Stimulated activated CD8-positive, alpha-beta memory T cell treated with anti-CD3 and anti-CD28 coated beads, Interleukin-15, amount 100 ng/mL, for 4 hours (primary cell): ENCODE measurements at places on chromosomes 13 and 19.

- DNase-seq: no peak
Measured at GRCh38 chr13:22855926-22856325, 324.9 kb upstream of the SGCG start.

GRCh38 chr13:40193286-40194223, 472.9 kb downstream of the FOXO1 start:
- DNase-seq: no peak

DNA sequence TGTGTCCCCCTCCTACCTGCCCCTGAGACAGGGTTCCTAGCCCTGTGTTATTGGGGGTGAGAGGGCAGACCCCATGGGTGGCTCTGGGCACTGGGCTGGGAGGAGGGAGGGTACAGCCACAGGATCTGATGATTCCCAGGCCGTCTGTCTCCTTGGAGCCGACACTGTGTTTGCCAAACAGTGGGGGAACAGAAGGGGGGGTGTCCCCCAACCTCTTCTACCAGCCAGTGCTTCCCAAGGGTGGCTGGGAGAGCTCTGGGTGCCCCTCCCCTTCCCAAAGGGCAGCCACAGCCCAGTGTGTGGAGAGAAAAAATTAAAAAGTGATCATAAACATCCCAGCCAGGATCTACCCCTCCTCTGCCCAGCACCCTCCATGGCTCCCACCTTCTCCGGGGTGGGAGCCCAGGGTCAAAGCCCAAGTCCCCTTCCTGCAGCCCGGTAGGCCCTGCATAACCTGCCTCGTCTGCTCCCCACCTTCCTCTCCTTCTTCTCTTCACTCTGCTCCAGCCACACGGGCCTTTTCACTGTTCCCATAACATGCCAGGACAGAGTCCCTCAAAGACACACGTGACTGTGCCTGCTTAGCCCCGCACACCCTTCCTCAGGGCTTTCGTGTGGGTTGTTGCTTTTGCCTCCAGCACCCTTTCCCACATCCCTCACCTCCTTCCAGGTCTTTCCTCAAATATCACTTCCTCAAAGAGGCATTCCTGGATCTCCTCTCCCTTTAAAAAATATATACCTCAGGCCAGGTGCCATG, 1.4 kb upstream of the PLIN4 start:
- no peak for DNase-seq

DNA sequence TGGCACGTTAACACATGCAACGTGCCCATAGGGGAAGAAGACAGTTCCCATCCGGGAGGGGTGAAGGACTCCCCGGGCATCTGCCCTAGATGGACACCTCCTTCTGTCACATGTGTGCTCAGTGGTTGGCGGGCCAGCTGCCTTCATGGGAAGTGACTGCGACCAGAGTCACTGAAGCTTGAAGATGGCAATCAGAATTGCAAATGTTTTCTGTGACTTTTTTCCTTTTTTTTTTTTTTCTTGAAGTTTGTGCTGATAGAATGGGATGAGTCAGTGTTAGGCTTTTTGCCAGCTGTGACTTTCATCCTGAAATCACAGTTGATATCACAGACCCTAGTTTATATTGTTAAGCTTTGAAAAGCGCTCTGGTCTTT, 109.2 kb upstream of the MCF2L start:
- DNase-seq: no peak

- DNase-seq: no peak
Measured at GRCh38 chr13:32907211-32907610, 109.0 kb upstream of the KL start.

DNA sequence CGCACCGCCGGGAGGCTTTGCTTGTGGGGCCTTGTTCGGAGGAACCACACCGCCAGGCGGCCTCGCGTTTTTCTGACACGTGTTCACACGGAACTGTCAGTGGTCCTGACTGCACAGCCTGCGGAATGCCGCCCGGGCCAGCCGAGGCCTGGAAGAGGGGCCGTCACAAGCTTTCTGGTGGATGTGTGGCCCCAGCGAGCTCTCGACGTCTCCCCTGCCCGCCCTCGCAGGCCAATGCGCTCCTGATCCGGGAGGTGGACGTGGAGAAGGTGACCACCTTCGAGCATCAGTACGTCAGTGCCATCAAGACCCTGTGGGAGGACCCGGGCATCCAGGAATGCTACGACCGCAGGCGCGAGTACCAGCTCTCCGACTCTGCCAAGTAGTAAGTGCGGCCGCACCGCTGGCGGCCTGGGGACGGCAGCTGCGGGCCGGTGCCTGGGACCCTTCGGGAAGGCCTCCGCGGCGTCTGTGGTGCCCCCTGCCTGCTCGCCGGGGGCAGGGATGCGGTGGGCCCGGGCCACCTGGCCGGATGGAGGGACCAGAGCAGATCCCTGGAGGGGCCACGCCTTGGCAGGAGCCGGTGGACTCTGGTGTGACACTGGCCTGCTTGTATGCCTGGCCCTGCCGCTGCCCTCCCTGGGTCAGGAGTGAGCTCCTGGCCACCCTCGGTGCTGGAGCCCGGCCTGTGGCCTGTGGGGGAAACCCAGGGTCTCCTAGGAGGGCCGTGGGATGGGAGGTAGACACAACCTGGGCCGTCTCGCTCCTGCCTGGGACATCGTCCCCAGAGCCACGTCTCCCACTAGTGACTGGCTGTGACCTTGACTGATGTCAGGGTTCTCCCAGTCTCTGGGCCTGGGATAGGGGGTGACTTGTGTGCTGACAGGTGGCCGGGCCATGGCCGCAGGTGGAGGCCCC, 19.2 kb downstream of the GNA11 start:
- no peak for DNase-seq
